ENCODE measurements at places on chromosomes 6 and 20.

GRCh38 chr6:97668716-97669115, 385.7 kb upstream of the MMS22L start:
- DNase-seq = no peak

DNA sequence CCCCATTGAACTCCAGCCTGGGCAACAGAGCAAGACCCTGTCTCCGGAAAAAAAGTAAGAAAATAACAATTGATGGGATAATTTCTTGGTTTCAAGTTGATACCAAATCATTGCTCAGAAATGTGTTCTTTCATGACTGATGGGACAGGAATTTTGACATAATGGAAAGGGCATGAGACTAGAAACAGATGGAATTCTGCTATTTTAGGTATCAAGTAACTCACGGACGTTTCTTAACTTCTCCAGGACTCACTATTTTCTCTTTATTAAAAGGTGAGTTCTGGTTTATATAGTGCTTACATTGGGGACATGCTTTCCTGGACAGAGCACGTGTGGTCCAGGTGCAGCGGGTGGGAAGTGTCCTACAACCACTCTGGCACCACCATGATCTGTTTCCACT, 6.0 kb upstream of the DSP start:
- DNase-seq = no peak

DNA sequence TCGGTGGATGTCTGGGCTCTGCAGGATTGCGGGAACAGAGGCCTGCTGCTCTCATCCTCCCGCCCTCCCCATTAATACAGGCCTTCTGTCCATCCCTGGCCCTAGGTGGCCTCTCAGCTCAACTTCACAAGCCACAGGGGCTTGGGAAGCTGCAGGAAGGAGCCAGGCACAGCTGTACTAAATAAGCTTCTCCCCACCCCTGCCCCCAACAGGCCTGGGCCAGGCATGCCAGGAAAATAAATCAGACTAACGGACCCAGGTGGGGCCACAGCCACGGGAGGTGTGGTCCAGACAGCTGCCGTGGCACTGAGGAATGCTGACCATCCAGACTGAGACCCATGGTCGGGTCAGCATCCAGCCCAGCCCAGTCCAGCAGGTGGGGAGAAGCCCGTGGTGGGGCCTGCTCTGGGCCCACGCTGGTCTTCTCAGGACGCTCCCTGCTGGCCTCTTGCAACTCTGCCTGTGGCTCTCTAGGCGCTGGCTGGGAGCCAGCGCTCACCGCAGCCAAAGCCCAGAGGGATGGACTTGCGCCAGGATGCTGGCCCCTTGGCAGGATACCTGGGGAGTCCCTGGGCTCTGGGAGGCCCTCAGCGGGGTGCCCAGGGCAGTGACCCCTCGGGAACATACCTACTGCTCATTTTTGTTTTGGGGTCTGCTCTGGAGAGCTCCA, 8.6 kb upstream of the YTHDF1 start:
- DNase-seq = no peak

GRCh38 chr6:151763938-151764680, 43.4 kb upstream of the ESR1 start:
- DNase-seq = no peak

- no peak for DNase-seq
These were observed 13.5 kb downstream of the FAM83D start for GRCh38 chr20:38939686-38940085.

DNA sequence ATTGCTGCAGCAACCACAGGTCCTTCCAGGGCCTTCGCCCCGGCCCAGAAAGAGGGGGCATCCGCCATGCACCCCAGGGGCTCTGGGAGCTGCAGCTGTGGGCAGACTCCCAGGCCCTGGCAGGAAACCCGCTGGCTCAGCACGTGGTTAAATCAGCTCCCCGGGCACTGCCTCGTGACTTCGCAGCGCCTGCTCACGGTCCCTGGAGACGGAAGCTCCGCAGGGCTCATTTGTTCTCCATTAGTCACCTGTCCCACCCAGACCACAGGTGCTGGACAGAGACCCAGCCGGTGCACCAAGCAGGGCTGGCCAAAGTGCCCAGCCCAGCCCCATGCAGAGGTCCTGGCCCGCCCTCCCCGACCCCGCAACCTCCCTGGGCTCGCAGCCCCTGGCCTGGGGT, 14.7 kb downstream of the KCNQ2 start:
- DNase-seq = no peak

- DNase-seq = no peak
These were observed 68.0 kb downstream of the EYA2 start for GRCh38 chr20:46962452-46963195.

DNA sequence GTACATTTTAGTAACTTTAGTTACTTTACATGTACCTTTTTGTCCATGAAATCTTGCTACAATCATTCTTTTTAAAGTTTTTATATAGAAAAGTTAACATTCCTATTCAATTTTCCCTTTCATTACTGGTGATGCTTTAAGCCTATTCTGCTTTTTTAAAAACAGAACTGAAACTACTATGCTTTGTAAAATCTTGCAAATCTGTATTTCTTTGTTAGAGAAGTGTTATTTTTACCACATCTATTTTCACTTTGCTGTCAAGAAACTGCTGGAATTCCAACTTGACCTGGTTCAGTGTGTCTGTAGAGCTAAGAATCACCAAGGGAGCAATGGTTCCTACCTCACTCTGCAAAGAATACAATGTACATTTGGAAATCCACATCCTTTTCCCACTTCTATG, 21.8 kb upstream of the SAMD5 start:
- DNase-seq = no peak

GRCh38 chr6:139344186-139344963, 30.1 kb downstream of the CITED2 start:
- no peak for DNase-seq

- DNase-seq = no peak
These were observed 9.5 kb upstream of the ADAM33 start for GRCh38 chr20:3691306-3691705.

- no peak for DNase-seq
These were observed 139.7 kb downstream of the PAK5 start for GRCh38 chr20:9699181-9699580.

GRCh38 chr6:108952776-108953486, 104.7 kb downstream of the ARMC2 start:
- DNase-seq = no peak

DNA sequence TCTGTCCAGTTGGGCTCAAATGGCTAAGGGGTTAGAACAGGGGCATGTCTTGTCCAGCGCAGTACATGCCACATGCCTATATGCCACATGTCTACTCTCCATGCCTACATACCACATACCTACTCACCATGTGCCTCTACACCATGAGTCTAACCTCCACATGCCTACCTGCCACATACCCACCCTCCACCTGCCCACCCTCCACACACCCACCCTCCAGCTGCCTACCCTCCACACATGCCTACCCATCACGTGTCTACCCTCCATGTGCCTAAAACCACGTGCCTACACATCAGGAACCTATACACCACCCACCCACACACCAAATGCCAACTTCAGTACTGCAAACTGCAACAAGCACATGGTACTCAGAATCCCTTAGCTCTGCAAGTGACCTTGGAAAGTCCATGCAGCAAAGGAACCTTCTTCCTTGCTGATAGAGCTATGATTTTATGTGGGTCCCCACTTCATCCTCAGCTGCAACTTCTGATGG, 113.0 kb upstream of the CST7 start:
- DNase-seq = no peak

DNA sequence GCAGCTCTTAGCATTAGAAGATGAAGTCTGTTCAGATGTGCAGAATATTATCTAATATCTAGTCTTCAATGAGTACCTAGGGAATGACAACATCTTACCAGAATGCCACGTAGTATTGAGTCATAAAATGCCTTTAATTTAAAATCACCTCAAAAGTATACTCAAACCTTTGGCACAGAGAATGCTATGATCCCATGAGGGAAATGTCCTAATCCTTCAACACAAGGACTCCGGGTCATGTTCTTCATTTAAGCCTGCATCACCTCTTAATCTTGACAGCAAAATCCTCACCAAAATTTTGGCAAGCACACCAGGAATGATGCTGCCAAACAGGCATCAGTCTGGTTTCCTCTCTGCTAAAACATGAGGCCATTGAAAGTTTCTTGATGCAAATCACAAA, 23.6 kb upstream of the MARCKS start:
- DNase-seq = no peak

DNA sequence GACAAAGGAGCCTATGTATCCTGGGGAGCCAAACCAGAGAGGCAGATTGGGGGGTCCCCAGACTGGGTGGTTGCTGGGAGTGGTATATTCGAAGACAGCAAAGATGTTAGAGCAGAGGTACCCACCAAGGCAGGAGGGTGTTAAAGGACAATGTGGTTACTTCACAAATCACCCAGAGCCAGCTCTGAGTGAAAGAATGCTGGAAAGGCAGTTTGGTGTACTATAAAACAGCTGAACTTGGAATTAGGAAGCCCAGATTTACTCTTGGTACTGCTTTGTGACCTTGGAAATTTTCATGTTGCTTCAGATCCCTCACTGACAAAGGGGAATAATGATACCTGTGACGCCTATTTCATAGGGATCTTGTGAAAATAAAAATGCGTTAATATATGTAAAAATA, 121.6 kb downstream of the CD164 start:
- DNase-seq = no peak

- DNase-seq = no peak
These were observed 11.3 kb downstream of the SERPINB6 start for GRCh38 chr6:2959909-2960719.

DNA sequence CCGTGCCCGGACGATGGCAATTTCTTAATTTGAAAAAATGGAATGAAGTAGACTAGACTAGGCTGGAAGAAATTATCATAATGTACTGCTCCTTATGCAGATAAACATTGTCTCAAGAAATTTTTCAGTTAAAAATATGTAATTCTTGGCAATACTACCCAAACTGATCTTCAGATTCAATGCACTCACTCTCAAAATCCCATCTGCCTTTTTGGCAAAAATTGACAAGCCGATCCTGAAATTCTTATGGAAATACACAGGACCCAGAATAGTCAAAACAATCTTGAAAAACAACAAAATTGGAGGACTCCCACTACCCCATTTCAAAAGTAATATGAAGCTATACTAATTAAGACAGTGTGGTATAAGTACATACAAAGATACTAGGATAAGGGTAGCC, 19.0 kb downstream of the SLC23A2 start:
- no peak for DNase-seq

GRCh38 chr6:164195278-164195941, 780.9 kb downstream of the QKI start:
- DNase-seq = no peak

DNA sequence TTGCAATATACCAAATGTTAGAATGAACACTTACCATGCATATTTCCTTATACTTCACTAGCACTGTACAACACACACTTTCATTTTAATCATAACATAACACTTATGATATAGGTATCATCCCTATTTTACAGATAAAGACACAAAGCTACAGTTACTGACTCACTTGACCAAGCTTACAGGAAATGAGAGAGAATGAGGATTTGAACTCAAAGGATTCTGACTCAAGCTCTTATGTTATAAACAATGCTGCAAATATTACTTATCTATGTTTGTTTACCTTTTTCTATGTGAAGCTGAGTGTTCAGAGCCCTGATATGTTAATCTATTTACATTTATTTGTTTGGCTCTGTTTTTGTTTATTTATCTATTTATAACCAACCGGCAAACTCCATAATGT, 245.4 kb downstream of the PTPRK start:
- DNase-seq = no peak

DNA sequence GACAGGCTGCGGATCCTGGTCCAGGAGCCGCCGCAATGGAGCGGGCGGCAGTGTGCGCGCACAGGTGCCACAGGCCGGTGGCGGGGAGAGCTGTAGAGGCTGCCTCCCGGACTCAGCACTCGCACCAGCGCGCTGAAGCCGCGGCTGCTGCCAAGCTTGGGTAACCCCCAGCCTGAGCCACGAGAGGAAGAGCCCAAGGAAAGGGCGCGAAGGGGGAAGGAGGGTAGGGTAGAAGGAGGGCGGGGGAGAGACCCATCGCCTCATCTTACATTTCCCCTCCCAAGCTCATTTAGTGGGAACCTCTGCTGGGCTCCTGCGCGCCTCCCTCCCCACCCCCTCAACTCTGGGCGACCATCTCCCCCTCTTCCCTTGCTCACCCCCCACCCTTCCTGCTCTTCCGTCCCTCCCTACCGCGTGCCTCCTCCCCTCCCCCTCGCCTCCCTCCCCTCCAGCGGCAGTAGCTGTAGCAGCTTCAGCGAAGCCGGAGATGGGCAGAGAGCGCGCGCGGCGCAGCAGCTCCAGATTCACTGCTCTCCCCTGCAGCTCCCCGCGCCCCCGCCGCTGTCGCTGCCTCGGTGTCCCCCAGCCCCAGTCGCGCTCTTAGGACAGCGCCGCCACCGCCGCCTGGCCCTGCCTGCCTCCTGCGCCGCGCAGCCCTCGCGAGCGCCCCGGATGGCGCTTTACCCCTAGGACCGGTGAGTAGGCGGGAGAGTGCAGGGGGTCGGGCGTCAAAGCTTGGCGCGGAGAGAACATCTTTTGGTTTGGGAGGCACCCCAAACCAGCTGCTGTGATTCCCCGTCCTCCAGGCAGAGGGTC, at the start of gene FUT9:
FUT9 (plus strand) TSS at position 457 of the 816 bp plus-strand sequence. CDS start 187,182 bp downstream, outside the sequence.
- no peak for DNase-seq

GRCh38 chr6:35317483-35318195, 20.0 kb downstream of the DEF6 start:
- no peak for DNase-seq

DNA sequence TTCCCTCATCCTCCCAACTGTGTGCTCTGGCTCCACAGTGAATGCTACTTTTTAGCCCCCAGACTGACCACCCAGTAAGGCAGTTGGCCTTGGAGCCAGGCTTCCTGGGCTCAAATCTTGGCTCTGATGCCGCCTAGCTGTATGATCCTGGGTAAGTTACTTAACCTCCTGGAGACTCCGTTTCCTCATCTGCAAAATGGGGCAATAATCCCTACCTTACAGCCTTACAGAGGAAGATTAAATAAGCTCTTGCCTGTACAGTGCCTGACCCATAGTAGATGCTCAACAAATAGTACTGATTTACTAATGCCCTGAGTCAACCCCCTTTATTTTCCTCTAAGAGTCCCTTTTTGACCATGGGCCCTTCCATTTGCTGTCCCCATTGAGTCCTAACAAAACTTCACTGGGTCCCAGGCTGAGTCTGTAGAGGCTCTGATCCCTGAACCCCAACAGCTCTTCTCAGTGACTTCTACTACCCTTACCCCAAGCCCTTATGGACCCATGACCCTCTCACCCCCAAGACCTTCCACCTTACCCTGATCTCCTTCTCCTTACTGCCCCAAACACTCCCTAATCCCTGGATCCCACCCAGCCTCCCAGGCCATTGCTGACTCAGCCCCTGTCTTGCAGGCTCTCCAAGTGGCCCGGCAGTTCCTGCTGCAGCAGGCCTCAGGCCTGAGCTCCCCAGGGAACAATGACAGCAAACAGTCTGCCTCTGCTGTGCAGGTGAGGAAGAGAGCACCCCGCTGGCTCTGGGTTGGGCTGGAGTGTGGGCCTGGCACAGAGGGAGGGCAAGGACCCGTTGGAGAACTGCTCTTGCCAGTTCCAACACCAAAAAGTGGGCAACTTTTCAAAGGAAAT, 31.4 kb downstream of the FOXP4 start:
- no peak for DNase-seq

- DNase-seq = no peak
These were observed 1.3 kb upstream of the DDR1 start for GRCh38 chr6:30882759-30883684.

Data from stimulated activated CD8-positive, alpha-beta memory T cell treated with anti-CD3 and anti-CD28 coated beads, Interleukin-7, amount 100 ng/mL, for 4 hours (primary cell).